Non-pigmented ciliary epithelial cell (primary cell): ENCODE measurements at places on chromosomes 4 and X.

- DNase-seq = peak; percentile 68
These were observed 128.0 kb downstream of the AFAP1 start for GRCh38 chr4:7811536-7812191.

DNA sequence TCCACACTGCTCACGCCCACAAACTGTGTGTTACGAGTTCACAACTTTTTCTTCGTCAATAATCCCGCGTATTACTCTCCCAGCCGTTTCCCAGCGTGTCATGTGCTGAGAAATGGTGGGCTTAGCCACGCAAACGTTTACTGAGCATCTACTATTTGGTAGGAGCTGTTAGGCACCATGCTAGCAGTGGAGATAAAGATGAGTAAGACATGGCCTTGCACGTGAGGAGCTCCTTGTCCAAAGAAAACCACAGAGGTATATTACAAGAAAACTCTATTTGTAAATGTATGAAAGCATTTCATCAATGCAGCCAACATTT lies 821 bp upstream of the TMEM128 start:
- no peak for DNase-seq

- no peak for DNase-seq
These were observed 46.6 kb downstream of the IL13RA2 start for GRCh38 chrX:114970806-114971205.

DNA sequence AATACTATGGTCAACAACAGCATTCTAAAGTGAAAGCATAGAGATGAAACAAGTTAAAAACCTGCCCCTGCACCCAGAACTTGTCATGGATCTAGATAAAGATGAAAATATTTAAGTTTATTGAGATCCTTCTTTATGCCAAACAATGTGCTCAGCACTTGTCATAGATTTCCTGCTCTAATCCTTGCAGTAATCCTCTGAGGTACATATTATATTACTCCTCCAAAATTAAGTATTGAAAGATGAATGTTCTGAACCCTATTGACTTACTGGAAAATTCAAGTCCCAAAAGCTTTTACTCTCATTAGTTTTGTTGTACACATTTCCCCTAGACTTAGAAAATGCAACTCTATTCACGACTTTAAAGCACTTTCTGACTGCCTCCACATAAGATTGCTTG lies 35.6 kb downstream of the CAMK2D start:
- DNase-seq = no peak

DNA sequence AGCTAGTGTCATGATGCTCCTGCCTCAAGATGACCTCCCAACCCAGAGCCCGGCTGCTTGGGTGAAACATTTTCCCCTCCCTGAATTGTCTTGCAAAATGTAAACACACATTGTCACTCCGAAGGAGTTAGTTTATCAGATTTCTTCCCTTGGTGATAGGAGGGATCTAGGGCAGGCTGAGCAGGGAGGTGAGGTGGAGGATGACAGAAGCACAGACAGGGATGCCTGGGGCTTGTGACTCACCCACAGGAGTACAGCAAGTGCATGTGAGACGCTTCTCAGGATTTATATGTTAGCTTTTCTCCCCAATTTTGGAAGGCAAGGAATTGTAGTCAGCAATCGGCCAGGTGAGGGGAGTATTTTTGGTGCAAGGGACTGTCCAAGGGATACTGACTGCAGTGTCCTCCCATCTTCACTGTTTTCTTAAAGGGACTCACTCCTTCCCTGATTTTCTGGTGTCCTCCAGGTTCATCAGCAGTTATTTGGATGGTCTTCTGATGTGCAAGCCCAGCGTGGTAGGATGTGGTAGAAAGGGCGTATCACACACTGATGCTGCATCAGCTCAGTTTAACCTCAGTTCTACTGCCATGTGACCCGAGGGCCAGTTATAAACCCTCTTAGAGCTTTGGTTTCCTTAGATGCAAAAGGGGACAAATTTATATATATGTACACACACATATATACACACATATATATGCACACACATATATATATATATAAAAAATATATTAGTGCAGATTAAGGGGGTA lies 46.2 kb upstream of the IGFBP7 start:
- DNase-seq = no peak

DNA sequence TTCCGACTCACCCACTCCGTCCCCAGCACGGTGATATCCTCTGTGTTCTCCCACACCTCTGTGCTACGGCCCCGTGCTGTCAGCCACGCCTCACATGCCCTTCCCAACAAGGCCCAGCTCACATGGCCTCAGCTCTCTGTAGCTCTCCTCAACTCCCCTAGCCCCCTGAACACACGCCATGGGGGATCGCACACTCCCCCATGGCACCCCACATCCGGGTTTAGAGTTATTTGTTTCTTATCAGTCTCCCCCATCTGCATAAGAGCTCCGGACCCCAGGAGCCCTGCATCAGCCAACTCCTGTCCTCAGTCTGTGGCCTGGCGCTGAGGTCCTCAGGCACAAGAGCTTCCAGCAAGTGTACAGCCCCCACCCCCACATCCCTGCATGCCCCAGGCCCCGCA lies 7.0 kb downstream of the C4orf50 start:
- no peak for DNase-seq

DNA sequence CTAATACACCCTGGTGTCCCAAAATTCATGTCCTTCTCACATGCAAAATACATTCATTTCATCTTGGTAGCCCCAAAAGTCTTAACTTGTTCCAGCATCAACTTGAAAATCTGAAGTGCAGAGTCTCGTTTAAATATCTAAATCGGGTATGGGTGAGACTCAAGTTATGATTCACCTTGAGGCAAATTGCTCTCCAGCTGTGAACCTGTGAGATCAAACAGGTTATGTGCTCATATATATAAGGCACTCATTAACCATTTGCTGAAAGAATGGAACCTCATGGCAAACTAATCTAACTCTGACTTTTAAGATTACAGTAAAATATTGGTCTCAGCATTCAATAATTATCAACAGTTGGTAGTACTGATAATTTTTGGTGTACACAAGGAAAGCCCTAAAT lies 55.5 kb downstream of the PDLIM5 start:
- no peak for DNase-seq

DNA sequence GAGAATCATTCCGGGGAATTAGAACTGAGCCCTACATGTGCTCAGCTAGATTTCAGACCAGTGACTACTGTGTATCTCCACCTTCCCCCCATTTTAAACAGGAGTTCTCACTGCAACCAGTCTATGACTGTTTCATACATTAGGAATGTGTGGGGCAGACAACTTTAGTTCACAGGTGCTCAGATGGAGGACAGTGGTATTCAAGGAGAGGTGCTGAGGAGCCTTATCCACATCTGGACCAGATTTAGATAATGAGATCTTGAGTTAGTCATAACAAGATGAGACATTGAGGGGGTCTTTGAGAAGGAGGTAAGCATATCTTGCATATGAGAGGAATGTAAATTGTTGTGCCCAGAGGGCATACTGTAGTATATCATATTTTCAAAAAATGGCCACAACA lies 32.8 kb upstream of the RELL1 start:
- DNase-seq = no peak
